ENCODE measurements at places on chromosomes 5 and 9. TPM values are rescaled to one million over a fixed set of nuclear protein-coding genes. Genes with fewer than 3 reads are reported as not detected.
A peak's percentile ranks its signal among the peaks of the same experiment; 100 is the strongest.

- no peaks in the 10 kb centered on the region for H3K4me1 ChIP-seq
- H3K27me3 ChIP-seq, result peaks cover 38% of the 10 kb centered on the region
- H3K36me3 ChIP-seq, result no peaks in the 10 kb centered on the region
These were observed 263.9 kb upstream of the TRPC7 start for GRCh38 chr5:136629125-136629792.

GRCh38 chr9:33264003-33264472 lies 470 bp downstream of the BAG1 start:
- DNase-seq, result no peak
- peak overlapping the region; percentile 99 for H3K4me3 ChIP-seq
- H3K4me1 ChIP-seq, result peaks cover 12% of the 10 kb centered on the region
- H3K27ac ChIP-seq, result peak overlapping the region; percentile 82

The PRKAA1 gene
- total RNA-seq, result 114 TPM

DNA sequence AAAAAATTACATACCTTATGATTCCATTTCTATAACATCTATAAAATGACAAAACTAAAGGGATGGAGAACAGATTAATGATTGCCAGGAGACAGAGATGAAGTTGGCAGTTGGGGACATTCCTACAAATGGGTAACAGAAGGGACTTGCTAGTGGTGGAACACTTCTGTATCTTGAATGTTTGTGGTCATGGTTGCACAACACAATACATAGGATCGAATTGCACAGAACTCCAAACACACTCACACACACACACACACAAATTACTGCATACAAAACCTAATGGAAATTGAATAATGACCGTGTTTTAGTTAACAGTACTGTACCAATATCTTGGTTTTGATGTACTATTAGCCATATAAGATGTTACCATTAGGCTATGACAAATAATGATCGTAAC lies 330.7 kb upstream of the POU5F2 start:
- H3K4me1 ChIP-seq, result peaks cover 3% of the 10 kb centered on the region
- no peak overlapping the region for H3K4me3 ChIP-seq
- DNase-seq, result no peak
- H3K27me3 ChIP-seq, result no peaks in the 10 kb centered on the region

The CAVIN4 gene
- total RNA-seq, result 3.9 TPM

DNA sequence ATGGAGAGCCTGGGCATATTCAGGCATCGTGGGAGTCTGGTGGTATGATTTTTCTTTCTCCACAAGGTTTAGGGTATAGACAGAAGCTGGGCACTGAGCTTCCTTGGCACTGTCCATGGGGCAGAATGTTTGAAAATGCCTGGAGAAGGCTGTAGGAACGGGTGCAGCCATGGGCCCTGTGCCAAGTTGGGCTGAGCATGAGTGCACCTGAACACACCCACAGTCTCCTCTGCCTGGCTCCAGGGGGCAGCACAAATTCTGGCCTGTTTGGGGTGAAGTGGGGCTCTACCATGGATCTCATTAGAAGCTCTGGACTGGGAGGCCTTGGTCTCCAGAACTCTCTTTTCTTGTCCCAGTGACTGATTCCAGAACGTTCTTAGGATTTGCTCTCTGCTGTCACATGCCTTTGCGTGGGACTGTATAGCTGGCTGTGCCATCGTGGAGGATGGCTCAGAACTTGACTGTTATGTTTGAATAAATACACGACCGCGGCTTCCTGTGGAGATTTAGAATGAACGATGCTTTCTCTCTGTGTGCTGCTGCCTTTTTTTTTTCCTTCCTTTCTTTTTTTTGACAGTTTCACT lies 229.8 kb downstream of the FANCC start:
- no peaks in the 10 kb centered on the region for H3K27me3 ChIP-seq
- no peaks in the 10 kb centered on the region for H3K36me3 ChIP-seq
- H3K4me3 ChIP-seq, result no peak overlapping the region
- DNase-seq, result no peak
- no peak overlapping the region for H3K27ac ChIP-seq
- H3K4me1 ChIP-seq, result peaks cover 4% of the 10 kb centered on the region

The ECSCR gene
- 1.1 TPM for total RNA-seq

- no peak overlapping the region for H3K27ac ChIP-seq
- no peaks in the 10 kb centered on the region for H3K4me1 ChIP-seq
- peaks cover 14% of the 10 kb centered on the region for H3K27me3 ChIP-seq
- no peak for DNase-seq
- H3K36me3 ChIP-seq, result no peaks in the 10 kb centered on the region
These were observed 149.1 kb downstream of the TLE1 start for GRCh38 chr9:81540142-81540710.

GRCh38 chr9:126583144-126583760 lies 30.5 kb upstream of the LMX1B start:
- H3K27ac ChIP-seq, result no peak overlapping the region
- no peaks in the 10 kb centered on the region for H3K36me3 ChIP-seq
- H3K27me3 ChIP-seq, result no peaks in the 10 kb centered on the region
- no peak overlapping the region for H3K4me3 ChIP-seq
- H3K4me1 ChIP-seq, result no peaks in the 10 kb centered on the region
- DNase-seq, result no peak

DNA sequence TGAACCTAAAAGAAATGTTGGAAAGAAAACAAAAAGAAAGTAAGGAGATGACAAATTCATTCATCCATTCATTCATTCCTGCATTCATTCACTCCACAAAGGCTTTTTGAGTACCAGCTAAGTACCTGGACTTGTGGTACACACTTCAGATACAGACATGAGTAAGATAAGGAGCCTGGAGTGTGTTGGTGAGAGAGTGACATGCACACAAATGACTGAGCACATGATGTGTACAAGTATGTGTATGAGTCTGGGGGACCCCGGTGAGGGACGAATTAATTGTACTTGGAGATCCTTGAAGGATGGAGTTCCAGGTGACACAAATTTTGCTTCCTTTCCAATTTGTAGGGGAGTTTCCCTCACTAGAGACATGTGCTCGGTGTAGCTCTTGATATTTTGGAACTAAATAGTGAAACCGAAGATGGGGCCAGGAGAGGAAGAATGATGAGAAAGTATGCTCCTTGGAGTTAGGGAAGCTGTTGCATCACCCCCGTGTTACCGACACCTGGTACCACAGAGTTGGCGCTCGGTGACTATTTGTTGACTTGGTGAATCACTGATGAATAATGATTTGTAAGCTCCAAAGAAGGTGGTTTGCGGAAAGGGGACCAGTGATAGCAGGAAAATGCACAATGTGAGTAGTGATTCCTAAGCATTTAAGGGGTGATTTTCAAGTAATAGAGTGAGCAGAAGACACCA lies 509.8 kb downstream of the CCDC171 start:
- DNase-seq, result no peak
- H3K4me1 ChIP-seq, result no peaks in the 10 kb centered on the region
- peaks cover 31% of the 10 kb centered on the region for H3K36me3 ChIP-seq
- no peak overlapping the region for H3K27ac ChIP-seq
- H3K27me3 ChIP-seq, result no peaks in the 10 kb centered on the region

- H3K4me1 ChIP-seq, result no peaks in the 10 kb centered on the region
- H3K4me3 ChIP-seq, result no peak overlapping the region
- no peaks in the 10 kb centered on the region for H3K27me3 ChIP-seq
- no peak for DNase-seq
- H3K36me3 ChIP-seq, result no peaks in the 10 kb centered on the region
These were observed 200.7 kb downstream of the SLC12A2 start for GRCh38 chr5:128284236-128284635.

The UBE2R2 gene
- 49.2 TPM for total RNA-seq

DNA sequence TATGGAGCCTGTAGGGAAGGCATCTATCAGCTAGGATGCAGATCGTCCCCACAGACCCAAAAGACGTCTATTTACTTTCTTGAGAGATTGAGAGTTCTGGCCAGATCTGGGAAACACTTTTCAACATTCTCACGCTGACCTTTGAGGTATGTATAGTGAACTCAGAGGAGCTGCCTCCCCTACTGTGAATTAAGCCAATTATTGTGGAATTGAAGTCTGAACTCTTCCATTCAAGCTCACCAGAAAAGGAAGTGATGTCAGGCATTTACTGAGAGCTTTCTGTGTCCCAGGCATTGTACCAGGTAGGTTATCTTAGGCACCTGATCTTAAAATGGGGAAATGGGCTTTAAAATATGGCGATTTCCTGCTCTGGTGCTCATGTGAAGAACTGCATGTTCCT lies 136.5 kb downstream of the SV2C start:
- H3K27me3 ChIP-seq, result no peaks in the 10 kb centered on the region
- peak; percentile 50 for DNase-seq
- H3K36me3 ChIP-seq, result no peaks in the 10 kb centered on the region
- H3K27ac ChIP-seq, result no peak overlapping the region

The KCNV2 gene
- not detected for total RNA-seq

GRCh38 chr5:145629047-145629446 lies 206.1 kb downstream of the PRELID2 start:
- no peak overlapping the region for H3K27ac ChIP-seq
- DNase-seq, result peak; percentile 6
- no peaks in the 10 kb centered on the region for H3K36me3 ChIP-seq
- H3K4me1 ChIP-seq, result peaks cover 8% of the 10 kb centered on the region

- H3K27ac ChIP-seq, result no peak overlapping the region
- peaks cover 19% of the 10 kb centered on the region for H3K4me1 ChIP-seq
- no peak overlapping the region for H3K4me3 ChIP-seq
These were observed 45.1 kb upstream of the UGCG start for GRCh38 chr9:111851553-111851952.

DNA sequence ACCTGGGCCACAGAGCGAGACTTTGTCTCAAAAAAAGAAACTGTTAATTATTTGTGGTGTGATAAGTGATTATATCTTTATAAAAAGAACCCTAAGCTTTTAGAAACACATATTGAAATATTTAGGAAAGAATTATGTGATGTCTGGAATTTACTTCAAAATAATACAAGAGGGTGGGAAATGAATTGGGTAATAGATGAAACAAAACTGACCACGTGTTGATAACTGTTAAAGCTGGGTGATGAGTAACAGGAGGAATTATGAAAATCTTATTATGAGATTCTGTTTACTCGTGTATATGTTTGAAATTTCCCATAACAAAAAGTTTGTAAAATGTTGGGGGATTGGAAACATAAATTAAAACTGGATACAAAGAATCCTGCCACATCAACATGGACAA lies 33.0 kb upstream of the PPP2CA start:
- no peaks in the 10 kb centered on the region for H3K27me3 ChIP-seq
- DNase-seq, result no peak
- no peak overlapping the region for H3K4me3 ChIP-seq
- H3K4me1 ChIP-seq, result no peaks in the 10 kb centered on the region
- no peak overlapping the region for H3K27ac ChIP-seq

DNA sequence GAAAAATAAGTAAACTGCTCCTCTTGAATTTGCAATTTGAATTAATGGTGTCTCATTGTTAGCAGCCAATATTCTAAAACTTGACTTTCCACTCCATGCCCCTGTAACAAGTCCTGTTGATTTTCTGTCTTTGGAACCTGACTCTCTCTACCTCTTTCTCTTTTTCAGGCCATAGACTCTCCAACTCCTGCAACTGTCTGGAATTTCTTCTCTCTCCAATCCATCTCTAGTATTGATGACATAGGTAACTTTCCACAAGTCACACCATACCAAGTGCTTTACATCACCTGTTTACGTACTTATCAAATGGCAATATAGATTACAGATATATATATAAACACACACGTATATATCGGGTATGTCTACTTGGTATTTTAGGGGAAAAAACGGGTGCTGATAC lies 923 bp downstream of the C5orf34 start:
- peaks cover 20% of the 10 kb centered on the region for H3K4me1 ChIP-seq
- H3K36me3 ChIP-seq, result peaks cover 2% of the 10 kb centered on the region
- H3K4me3 ChIP-seq, result peak overlapping the region; percentile 57
- H3K27ac ChIP-seq, result peak overlapping the region; percentile 79
- no peaks in the 10 kb centered on the region for H3K27me3 ChIP-seq
- no peak for DNase-seq

DNA sequence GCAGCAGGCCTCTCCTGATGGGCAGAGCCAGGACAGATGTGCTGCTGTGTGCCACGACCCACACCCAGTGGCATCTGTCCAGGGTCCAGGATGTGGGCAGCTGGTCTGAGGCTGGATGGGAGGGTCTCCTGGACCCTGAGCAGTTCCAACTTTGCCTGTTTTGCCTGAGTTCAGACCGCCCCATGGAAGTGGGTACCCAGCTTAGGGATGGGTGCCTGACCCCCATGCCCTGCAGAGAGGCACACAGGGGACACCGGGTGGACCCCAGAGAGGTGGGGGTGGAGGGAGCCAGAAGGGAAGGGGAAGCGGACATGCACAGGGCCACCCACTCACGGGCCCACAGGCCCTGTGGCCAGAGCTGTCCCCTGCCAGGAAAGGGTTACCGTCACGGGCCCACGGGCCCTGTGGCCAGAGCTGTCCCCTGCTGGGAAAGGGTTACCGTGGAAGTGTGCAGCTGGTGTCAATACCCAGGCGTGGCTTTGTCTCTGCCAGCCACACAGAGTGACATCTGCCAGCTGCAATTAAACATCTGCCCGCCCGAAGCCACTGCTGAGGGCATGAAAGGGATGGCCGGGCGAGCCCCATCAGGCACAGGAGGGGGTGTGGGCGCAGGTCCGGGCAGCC lies 50.0 kb downstream of the NACC2 start:
- peaks cover 41% of the 10 kb centered on the region for H3K4me1 ChIP-seq
- no peak for DNase-seq
- H3K36me3 ChIP-seq, result peaks cover 21% of the 10 kb centered on the region
- H3K4me3 ChIP-seq, result no peak overlapping the region
- peak overlapping the region; percentile 30 for H3K27ac ChIP-seq
- no peaks in the 10 kb centered on the region for H3K27me3 ChIP-seq

The SPATA31A7 gene
- not detected for total RNA-seq

The FRMD3 gene
- 0.98 TPM for total RNA-seq

- H3K27ac ChIP-seq, result no peak overlapping the region
- no peak for DNase-seq
- no peaks in the 10 kb centered on the region for H3K36me3 ChIP-seq
- no peaks in the 10 kb centered on the region for H3K4me1 ChIP-seq
These were observed 36.7 kb downstream of the PROP1 start for GRCh38 chr5:177959315-177959714.

GRCh38 chr5:32230356-32231099 lies 56.4 kb upstream of the GOLPH3 start:
- H3K27ac ChIP-seq, result no peak overlapping the region

DNA sequence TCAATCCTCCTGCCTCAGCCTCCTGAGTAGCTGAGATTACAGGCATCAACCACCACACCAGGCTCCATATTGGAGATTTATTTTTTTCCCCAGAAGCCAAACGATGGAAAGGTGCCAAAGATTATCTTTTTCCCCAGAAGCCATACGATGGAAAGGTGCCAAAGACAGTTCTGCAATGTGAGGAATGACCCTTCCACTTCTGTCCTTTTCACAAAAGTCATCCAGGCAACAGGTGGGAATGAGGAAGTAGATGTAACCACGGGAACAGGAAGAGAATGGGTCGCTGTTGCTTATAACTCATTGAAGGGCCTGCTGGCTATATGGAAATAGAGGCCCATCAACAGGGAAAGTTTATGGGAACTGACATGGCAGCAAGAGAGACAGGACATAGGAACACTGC lies 233.7 kb upstream of the MSX2 start:
- no peak overlapping the region for H3K27ac ChIP-seq
- no peak for DNase-seq
- H3K4me1 ChIP-seq, result no peaks in the 10 kb centered on the region
- no peaks in the 10 kb centered on the region for H3K36me3 ChIP-seq
- no peaks in the 10 kb centered on the region for H3K27me3 ChIP-seq

Data from A673 (cell line).